ENCODE measurements at places on chromosomes 12 and 14.

GRCh38 chr14:20772650-20773049, 4.4 kb downstream of the EDDM3B start:
- DNase-seq, result no peak

DNA sequence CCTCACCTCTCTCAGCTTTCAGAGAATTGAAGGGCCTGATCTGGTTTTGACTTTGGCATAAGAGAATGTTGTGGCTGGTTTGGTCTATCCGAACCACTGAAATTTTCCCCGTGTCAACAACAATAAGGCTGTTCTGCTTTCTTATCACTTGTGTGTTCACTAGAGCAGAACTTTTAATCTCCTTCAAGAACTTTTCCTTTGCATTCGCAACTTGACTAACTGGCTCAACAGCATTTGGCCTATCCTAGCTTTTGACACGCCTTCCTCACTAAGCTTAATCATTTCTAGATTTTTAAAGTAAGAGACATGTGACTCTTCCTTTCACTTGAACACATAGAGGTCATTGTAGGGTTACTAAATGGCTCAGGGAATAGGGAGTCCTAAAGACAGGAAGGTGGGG, 25.9 kb upstream of the EDDM3A start:
- DNase-seq, result no peak

- DNase-seq, result no peak
Measured at GRCh38 chr12:9361879-9362326, 153.7 kb upstream of the PZP start.

DNA sequence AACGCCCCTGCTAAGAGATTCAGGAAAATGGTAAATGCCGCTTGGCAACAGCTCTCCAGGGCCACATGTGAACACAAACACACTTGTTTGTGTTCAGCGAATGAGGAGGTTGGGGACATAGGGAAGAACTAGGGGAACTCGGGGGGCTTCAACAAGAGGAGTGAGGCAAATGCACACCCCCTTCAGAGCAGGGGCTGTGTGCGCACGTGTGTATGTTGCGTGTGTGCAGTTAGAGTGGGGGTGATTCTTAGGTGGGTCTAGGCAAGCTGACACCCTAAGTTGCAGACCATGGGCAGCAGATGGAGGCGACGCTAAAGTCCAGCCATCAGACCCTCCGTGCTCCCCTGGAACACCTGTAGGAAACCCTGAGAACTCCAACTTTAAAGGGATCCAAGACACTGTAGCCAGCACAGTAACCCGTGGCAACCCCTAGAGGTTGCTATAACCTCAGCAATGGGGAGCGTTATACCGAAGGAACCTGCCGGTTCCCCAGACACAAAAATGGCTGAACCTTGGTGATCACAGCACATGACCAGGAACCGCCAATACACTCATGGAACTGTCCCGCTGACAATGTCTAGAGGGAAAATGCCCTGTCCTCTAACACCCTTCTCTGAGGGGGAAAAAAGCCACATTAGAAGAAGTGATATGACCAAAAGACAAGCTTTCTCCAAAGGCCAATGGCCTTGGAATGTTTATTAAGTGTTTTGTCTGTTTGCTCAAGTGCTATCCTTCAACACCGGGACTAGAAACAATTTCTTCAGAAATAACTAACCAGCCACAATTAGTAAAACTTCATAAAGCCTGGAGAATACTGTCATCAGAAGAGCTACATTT, 86.5 kb upstream of the CEP83 start:
- peak; percentile 43 for DNase-seq

DNA sequence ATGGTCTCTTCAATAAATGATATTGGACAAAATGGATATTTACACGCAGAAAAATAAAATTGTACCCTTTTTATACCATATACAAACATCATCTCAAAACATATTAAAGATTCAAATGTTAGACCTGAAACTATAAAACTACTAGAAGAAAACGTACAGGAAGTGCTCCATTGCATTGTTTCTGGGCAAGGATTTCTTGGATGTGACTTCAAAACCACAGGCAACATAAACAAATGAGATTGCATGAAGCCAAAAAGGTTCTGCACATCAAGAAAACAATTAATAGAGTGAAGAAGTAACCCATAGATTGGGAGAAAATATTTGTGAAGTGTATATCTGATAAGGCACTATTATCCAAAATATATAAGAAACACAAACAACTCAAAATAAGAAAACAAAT, 812.4 kb downstream of the NRXN3 start:
- no peak for DNase-seq

DNA sequence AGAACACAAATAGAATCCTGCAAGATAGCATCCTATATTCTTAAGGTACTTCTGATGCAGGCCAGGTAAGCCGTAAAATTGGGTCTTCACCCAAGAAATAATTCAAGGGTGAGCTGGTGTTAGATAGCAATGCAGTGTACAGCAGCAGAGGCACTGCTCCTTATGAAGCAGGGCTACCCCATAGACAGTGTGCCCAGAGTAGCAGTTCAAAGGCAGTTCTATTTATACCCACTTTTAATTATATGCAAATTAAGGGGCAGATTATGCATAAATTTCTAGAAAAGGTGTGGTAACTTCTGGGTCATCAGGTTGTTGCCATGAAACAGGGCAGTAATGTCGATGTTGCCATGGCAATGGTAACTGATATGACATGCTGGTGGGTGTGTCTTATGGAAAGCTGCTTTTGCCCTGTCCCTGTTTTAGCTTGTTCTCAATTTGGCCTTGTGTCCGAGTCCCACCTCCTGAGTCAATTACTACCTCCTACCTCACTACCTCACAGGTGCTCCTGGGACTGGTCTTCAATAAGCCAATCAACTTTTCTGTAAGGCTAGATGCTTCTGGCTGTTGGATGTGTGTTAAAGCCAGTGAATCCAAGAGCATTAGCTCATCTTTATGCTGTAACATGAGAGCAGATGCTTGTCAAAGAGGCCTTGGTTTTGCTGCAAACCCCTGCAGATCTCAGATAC, 61.0 kb downstream of the PPM1A start:
- DNase-seq, result no peak

DNA sequence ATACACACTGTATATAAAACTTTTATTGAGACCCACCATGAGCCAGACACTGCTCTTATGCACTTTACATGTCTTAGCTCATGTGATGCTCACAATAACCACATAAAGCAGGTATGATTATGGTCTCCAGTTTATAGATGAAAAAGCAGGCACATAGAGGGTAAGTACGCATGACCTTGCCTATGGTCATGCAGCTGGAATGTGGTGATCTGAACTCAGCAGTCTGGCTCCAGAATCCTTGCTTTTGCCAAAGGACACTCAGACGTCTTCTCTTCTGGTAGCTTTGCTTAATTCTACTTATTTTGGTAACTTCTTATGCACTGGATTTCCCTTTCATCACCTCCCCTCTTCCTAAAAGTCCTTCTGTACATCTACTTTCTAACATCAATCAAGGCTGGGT, 103.3 kb upstream of the CRY1 start:
- no peak for DNase-seq

DNA sequence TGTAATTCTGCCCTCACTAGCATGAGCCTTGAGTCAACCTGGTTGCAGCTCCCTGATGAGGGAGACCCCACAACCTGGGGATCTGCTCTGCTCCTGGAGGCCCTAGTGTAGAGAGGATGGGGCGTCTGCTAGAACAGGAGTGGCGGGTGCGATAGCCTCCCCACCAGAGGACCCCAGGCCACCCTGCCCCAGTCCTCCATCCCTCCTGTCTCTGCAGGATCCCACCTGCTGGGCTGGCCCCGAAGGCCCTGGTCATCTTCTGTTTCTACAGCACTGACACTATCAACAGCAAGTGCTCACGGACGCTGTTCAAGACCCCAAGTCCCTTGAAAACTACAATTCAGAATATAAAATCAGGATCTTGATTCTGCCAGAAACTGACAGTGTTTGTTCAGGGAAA, 15.2 kb downstream of the ANHX start:
- no peak for DNase-seq

- no peak for DNase-seq
Measured at GRCh38 chr12:42586268-42586667, 3.3 kb downstream of the PRICKLE1 start.

DNA sequence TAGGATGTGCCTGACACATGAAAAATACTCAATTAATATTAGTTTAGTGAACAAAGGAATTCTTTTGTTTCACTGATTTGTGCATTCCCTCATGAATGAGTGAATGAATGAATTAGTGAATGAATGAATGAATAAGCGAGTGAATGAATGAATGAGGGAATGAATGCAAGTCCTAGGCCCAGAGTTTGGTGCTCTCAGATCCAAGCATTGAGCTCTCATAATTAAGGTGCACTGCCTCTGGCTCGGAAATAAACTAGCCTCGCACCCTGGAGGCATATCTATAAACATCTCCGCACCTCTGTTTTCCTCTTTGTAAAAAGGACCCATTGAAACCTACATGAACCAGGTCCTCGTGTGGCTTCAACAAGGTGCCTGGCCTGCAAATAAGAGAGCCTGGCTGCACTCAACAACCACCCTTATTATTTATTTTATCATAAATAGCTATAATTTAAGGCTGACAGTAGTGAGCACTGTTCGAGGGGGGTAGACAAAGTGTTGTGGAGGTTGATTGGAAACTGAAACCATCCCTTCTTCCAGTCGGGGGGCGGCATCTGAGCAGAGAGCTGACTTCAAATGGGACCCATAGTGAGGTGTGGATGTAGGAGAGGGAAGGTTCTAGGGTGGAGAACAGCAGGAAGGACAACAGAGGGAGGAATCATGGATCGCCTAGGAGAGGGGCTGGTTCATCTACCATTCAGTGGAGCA, 316.8 kb downstream of the BCL11B start:
- no peak for DNase-seq

GRCh38 chr14:69877492-69877891, 1.7 kb upstream of the SMOC1 start:
- DNase-seq, result peak; percentile 6

GRCh38 chr14:92686900-92687427, 61.5 kb downstream of the LGMN start:
- peak; percentile 43 for DNase-seq

DNA sequence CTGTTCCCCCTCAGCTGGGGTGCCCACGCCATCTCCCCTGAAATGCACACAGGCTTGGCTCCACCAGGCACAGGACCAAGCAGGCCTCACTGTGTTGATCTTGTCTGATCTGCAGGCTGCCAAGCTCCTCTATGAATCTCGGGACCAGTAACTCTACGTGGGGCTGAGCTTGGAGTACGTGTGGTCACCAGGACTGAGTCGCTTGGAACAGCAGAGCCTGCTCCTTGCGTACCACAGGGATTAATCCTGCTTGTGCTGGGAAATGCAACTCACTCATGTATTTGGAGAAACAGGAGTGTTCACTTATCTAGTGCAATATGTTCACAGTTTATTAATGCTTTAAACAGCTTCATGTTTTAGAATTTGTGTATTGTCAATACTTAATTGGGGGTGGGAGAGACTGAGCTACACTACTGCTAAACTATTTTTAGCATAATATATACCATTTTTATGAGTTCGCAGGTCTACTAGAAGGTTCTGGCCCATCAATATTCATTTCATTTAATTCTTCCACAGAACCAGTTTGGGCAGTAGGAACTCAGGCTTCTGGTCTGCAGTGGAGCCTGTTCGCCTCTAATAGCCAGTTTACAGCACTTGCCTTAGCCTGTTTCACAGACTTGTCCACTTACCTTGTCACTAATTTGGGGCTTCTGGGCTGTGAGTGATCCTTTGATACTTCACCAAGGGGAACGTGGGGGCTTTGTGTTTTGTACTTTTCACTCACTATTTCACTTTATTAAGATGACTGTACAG, 17.4 kb downstream of the ZFYVE21 start:
- DNase-seq, result no peak

DNA sequence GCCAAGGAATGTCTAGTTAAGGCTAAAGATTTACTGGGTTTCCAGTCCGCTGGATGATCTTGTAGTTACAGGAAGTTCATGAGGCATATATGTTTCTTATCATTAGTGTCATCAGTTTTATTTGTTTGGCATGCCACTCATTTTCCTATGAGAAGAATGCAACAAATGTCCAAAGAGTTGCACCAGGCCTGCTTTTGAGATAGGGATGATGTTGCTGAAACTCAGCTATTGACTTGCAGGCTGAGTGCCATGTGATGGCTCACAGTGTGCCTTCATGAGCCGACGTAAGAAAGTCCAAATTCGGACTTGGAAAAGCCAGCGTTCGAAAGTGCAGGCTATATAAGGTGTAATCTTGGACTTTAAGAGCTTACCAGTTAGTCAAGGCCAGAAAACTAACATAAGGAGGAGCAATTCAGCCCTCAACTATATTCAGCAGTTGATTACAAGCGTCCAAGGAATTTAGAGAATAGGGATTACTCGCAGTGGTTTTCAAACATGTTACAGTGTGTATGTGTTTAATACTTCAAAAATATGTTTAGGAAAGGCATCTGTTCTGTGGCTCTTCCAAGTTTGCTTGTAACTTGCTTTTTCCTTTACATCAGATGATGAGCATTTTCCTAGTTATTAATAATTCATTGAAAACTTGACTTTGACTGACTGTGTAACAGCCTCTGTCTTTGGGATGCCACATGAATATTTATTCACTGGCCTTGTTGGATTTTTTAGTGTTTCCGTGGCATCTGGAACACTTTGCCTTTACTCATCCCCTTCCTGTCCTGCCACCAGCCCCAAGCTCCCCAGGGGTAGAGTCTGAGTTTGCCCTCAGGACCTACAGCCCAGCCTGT, 101.3 kb downstream of the LGMN start:
- DNase-seq, result no peak

- no peak for DNase-seq
Measured at GRCh38 chr14:23640524-23641141, 4.5 kb downstream of the DHRS2 start.

- no peak for DNase-seq
Measured at GRCh38 chr14:20745571-20746358, at the start of gene EDDM3A. Gene EDDM3A, plus strand, starts transcription at chr14:20745887. Its CDS starts 1,694 bp downstream, at chr14:20747581.

- no peak for DNase-seq
Measured at GRCh38 chr12:108805136-108805535, 52.2 kb downstream of the SSH1 start.

DNA sequence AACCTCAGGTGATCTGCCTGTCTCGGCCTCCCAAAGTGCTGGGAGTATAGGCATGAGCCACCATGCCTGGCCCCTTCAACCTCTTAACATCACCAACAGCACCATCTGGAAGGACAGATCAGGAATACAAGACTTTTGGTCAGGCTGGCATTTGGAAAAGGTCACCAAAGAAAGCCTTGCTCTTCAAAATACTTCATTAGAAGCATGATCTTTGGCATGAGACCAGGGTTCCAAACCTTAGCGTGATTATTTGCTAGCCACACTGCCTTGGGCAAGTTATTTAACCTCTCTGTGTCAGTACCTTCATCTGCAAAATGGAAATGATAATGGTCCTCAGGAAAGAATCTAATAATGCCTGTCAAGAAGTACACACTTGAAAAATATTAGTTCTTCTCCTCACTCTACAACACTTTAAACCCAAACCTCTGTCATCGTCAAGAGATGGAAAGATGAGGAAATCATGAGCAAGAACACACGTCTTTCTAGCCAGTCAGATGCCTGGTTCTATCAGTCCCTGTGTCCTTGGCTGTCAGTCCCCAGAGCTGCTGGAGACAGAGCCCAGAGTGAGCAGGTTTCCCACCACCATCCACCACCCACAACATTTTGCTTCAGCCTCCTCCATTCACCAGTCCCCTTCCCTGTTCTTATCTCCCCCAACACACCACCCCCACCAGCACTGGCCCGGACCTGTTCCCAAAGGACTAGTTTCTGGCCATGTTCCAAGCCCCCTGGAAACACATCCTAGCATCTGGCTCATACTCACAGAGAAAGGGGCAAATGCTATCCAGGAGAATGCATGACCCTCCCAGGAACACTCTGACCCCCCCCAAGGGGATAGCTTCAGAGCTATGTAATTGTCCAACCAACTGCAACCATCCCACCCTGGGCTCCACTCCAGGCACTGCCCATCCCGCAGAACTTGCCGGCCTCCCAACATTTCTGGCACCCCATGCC, 2.0 kb downstream of the ADCY6 start:
- DNase-seq, result no peak

- DNase-seq, result no peak
Measured at GRCh38 chr12:99732131-99732530, 84.6 kb downstream of the GARIN6 start.

Data from OCI-LY7 (cell line).